ENCODE measurements at places on chromosomes 1 and 21. TPM values are rescaled to one million over a fixed set of nuclear protein-coding genes. Genes with fewer than 3 reads are reported as not detected.

Gene SELP
- 1.4 TPM for total RNA-seq

Gene CR1L
- total RNA-seq = not detected

Gene PLA2G4A
- total RNA-seq = 49.9 TPM

Gene OR2L3
- total RNA-seq = not detected

Gene RGS21
- total RNA-seq = not detected

Gene KMO
- total RNA-seq = 0.56 TPM

Gene LYPD8
- total RNA-seq = not detected

Data from regular cardiac myocyte (primary cell).